ENCODE measurements at places on chromosomes 11 and 22.

DNA sequence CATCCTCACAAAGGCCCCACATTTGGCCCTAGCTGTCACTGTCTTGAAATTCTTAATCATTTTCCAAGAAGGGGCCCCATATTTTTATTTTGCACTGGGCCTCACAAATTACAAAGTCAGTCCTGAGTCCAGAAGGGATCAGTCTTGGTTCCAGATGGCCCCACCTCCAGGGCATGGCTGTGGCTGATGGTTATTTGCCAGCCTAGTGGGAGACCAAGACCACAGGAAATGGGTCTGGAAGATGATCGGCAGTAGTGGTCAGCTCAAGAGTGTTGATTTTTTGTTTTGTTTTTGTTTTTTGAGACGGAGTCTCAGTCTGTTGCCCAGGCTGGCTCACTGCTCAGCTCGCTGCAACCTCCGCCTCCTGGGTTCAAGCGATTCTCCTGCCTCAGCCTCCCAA is 47.1 kb upstream of the EMID1 start:
- DNase-seq, result no peak

DNA sequence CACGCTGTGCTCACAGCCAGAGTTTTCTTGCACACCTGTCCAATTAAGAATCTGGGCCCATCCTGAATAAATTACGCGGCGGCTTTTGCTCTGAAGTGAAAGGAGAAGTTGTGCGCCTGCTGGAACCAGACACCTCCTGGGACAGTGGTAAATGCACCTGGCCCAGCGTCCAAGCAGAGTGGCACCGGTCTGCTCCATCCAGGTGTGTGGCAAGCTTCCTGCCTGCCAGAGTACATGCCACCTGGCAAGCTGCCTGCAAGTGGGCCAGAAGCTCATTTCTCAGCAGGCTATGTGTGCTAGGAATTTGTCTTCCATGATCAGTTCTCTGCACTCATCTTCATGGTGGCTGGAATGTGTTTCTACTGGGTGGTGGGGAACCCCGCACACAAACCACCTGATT is 660.6 kb downstream of the ETS1 start:
- DNase-seq, result no peak

DNA sequence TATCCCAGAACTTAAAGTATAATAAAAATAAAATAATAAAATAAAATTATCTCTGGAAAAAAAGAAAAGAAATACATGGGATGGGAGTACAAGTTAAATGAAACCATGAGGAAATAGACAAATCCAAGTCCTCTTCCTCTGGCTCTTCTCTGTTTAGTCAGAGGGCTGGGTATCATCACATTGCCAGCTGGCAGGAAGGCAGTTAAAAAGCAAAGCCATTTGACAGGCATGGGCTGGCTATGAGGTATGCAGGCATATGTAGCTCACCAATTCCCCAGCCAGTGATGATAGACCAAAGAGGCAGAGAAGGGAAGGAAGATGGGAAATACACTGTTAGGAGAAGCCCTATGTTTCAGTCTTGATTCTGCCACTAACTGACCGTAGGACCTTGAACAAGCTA is 6.5 kb downstream of the LYVE1 start:
- no peak for DNase-seq

DNA sequence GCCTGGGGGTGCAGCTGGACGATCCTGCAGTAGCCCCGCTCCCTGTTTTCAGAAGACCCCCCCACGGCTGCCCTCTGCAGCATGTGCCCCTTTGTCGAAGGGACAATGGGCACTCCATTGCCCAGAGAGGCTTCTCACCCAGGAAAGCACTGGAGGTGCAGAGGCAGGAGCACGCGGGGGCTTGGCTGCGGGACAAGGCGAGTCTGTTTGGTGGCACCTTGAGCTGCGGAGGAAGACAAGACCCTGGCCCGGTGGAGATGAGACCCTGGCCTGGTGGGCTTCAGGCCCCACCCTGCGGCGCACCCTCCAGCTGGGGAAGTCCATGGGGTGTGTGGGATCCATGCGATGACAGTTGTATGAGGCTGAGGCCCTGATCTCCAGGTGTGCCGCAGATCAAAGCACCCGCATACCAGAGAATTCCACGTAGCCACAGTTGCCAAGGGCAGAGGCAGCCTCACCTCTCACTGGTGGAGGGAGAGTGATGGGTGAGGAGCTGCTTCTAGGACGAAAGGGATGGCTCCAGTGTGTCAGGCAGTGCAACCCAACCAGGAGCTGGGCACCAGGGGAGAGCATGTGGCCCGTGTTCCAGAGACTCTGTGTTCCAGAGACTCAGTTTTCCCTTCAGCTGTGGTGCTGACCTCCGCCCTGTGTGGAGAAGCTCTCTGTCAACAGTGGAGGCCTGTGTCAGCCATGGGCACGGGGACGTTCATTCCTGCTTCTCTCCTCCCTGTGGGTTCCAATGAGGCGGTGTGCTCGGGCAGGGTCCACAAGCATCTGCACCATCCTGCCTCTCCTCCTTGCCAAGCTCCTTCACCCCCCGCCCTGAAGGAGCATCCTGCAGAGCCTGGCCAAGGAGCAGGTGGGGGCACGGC is 10.0 kb downstream of the TBX1 start:
- no peak for DNase-seq

- no peak for DNase-seq
These were observed 78.3 kb downstream of the LRRC32 start for GRCh38 chr11:76592025-76592914.

GRCh38 chr11:102886999-102887398 is 12.2 kb upstream of the MMP12 start:
- no peak for DNase-seq

GRCh38 chr11:4636136-4636535 is 1.1 kb upstream of the OR51D1 start:
- DNase-seq, result no peak

- no peak for DNase-seq
These were observed 100.2 kb downstream of the C11orf87 start for GRCh38 chr11:109522116-109522755.

- DNase-seq, result no peak
These were observed 27.3 kb upstream of the NXPE4 start for GRCh38 chr11:114622858-114623257.

- DNase-seq, result no peak
These were observed 41.1 kb downstream of the OR10A6 start for GRCh38 chr11:7889985-7890384.

DNA sequence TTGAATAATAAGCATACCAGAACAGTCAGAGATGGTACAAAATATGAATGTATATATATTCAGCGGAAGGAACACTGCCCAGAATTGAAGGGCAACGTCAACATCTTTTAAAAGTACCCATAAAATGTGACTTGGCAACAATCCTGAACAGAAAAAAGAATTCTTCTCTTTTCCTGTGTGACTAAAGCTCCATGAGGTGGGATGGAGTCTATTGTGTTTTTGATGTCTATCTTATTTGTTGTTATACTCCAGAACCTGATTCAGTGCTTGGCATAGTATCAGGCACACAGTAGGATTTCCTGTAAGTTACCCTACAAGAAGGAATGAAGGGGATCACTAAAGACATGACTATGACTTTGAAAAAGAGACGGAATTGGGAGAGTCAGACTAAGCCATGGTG is 10.3 kb downstream of the LDLRAD3 start:
- DNase-seq, result no peak

GRCh38 chr11:106683435-106683834 is 334.8 kb downstream of the GUCY1A2 start:
- no peak for DNase-seq

DNA sequence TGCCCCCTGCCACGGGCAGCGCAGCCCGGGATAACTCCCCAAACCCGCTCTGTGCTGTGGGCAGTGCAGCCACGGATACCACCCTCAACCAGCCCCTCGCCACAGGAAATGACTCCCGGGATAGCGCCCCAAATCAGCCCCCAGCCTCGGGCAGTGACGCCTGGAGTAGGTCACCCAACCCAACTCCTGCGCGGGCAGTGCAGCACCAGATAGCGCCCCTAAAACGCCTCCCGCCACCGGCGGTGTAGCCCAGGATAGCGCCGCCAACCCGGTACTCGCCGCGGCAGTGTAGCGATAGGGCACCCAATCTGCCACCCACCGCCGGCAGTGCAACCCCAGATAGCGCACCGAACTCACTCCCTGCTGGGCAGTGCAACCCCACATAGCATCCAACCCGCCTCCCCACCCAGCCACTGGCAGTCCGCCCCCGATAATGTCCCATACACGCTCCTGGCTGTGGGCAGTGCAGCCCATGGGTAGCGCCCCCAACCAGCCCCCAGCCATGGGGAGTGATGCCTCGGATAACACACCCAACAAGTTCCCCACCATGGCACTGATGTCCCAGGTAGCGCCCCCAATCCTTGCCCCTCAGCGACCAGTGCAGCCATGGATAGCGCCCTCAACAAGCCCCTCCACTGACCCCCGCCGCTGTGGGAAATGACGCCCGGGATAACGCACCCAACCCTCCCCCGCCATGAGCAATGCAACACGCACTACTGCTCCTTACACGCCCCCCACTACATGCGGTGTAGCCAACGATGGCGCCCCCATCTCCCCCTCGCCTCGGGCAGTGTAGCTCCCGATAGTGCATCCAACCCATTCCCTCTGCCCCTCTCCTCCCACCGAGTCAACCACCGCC is 1.5 kb downstream of the RFPL2 start:
- DNase-seq, result no peak

GRCh38 chr11:128628325-128628673 is 40.9 kb upstream of the ETS1 start:
- DNase-seq, result no peak

- no peak for DNase-seq
These were observed 148.9 kb downstream of the TBC1D22A start for GRCh38 chr22:46911346-46911745.

- DNase-seq, result no peak
These were observed 111.6 kb downstream of the RASSF10 start for GRCh38 chr11:13120691-13121090.

DNA sequence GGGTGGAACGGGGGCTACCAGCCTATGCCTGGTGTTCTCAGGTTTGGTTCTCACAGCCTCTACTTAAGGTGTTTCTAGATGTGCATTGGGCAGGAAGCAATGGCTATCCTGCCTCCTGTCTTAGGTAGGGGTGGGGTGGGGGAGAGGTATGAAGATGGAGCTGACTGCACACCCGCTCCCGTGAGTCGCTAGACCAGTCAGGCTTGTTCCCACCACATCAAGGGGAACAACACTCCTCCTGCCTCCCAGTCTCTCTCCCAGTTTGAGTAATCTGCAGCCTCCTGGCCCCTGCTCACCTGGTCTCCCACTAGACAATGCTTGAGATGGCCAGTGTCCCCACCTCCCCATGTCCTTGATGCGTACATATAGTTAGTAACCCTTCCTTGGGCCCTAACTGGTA is 79.3 kb upstream of the TENM4 start:
- DNase-seq, result no peak

DNA sequence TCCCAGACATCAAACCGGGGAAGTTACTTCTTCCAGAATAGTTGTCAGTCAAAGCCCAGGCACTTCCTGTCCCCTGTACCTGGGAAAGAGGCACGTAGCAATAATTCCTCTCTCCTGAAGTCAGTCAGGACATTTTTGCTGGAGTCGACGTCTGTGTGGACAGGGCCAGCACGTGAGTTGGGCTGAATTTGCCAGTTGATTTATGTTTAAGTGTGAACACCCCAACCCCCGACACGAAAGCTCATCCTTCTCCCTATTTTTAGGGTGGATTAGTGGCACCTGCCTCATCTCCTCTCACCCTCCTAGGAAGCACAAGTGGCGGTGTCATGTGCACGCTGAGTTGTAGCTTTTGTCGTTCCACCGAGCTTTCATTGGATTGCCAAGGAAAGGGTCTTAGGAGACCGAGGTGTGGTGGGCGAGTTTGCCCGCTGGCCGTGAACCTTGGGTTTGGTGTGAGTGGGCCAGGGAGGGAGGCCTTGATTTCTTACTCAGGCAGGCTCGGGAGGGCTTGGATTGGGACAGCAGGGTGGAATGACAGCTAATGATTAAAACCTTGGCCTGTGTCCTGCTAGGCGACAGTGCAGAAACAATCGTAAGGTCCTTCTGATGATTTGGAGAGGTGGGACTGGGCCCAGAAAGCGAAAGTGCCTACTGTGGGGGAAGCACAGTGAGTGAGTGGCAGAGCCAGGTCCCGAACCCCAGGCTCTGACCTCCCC is 87.0 kb upstream of the CRYBB3 start:
- no peak for DNase-seq

GRCh38 chr11:15197696-15198095 is 83.0 kb downstream of the INSC start:
- no peak for DNase-seq

DNA sequence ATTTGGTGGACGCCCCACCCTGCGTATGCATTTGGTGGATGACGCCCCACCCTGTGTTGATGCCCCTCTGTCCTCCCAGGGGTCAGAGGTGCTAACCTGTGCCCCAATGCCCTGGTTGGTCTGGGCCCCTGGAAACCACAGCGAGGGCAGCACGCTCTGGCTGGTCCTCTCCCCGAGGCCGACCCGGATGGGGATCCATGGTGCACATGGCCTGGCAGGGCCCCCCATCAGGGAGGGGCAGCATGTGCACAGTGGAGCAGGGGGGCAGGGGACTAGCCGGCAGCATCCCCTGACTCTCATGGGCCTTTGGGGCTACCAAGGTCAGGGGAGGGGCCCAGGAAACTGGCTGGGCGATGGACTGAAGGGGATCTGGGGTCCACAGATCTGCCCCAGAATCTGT is 7.6 kb upstream of the MUC5AC start:
- no peak for DNase-seq

DNA sequence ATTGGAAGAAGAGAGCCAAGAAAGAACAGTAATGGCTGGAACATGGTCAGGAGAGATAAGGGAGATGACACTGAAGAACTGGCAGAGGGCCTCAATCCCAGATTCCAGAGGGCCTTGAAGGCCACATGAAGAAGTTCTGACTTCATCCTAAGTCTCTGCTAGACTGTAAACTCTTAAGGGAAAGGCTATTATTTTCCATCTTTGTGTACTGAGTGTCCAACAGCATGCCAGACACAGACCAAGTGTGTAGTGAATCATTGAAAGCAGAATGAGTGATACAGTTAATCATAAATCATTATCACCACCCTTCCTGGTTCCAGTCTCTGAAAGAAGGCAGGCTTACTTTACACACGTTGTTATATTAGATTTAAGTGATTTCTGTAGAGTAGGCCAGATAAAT is 185.3 kb upstream of the C11orf87 start:
- no peak for DNase-seq

DNA sequence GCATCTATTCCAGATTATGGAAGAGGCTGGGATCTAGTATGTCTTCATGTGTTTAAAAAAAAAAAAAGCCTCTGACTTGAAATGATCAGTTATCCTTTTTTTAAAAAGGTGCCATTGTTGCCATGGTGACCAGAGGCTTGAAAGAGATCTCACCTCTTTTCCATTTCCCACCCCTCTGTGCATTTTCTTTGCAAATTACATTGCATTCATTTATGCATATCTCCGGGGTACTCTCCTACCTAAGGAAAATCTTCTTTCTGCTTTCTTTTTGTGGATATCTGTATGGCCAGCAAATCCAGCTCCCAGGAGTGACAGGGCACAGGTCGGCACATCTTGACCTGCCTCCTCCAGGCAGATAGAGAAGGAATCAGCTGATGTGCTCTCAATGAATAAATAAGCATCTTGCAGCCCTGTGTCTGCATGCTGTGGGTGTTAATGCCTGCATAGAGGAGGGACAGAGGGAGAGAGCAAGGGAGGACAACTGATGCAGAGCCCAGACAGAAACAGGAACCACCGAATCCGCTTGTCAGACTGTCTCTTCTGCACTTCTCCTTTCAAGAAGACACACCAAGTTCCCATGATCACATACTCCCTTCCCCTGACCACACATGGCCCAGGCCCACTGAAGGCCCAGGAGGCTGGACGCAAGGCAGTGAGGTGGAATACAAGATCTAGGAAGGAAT is 50.9 kb downstream of the CWC15 start:
- DNase-seq, result no peak

All from effector CD4-positive, alpha-beta T cell (primary cell).